Left cardiac atrium (tissue), 4 donors: ENCODE measurements at places on chromosomes 12 and 14. TPM values are rescaled to one million over a fixed set of nuclear protein-coding genes. Genes with fewer than 3 reads are reported as not detected.

- DNase-seq, result no peak
These were observed 184.4 kb downstream of the KIF26A start for GRCh38 chr14:104322531-104323366.

The MAP1LC3B2 gene
- 1.3 TPM for total RNA-seq

The GSC gene
- 0.71 TPM for total RNA-seq

GRCh38 chr12:54249489-54249888 is 30.4 kb downstream of the CBX5 start:
- DNase-seq, result no peak

The SLC38A4 gene
- total RNA-seq, result 0.52 TPM

The VWF gene
- total RNA-seq, result 241 TPM

The POTEM gene
- total RNA-seq, result not detected

The SCAF11 gene
- 74.7 TPM for total RNA-seq

The MYF5 gene
- total RNA-seq, result not detected
